ENCODE measurements at places on chromosomes 5 and 9.

DNA sequence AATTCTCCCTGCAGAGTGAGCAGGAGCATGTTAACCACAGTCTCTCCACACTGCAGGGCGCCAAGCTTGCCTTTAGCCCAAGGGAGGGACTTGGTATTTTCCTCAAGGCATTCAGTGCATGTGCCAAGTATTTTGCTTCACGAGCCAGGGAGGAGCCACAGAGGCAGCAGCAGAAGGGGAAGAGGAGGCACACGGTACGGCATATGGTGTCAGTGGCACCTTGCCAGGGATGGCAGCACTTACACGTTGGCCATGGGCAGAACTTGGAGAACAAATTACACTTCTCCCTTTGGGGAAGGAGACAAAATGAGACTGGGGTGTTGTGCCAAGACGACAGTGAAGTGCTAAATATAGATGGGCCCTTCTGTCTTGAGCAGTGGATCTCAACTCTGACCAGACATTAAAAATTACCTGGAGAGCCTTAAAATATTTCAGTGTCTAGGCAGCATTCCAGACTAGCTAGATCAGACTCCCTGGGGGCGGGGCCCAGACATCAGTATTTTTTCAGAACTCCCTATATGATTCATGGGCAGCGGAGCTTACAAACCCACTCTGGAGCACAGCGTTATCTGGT lies 155.8 kb downstream of the DRD1 start:
- peak; percentile 35 for DNase-seq

- DNase-seq = no peak
These were observed 346.0 kb downstream of the KDM4C start for GRCh38 chr9:7103771-7104170.

DNA sequence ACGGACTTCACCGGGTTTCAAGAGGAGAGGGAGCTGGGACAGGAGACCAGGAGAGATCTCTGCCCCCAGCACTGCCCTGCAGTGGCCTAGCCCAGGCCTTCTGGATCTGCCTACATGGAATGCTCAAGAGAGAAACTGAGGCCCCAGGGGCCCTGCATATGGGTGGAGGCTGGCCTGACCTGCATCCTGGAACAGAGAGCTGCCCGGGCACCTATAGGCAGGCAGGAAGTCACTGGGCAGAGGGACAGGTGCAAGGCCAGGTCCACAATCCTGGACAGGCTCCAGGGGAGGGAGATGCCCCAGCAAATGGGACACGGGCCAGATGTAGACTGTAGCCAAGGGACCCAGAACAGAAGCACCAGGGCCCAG lies 98.5 kb upstream of the RUFY1 start:
- no peak for DNase-seq

GRCh38 chr5:55481293-55481855 lies 53.4 kb downstream of the PLPP1 start:
- DNase-seq = peak; percentile 14

- DNase-seq = no peak
These were observed 38.2 kb upstream of the DMXL1 start for GRCh38 chr5:119032656-119033055.

GRCh38 chr9:127567035-127567729 lies 44.9 kb upstream of the STXBP1 start:
- DNase-seq = peak; percentile 66

DNA sequence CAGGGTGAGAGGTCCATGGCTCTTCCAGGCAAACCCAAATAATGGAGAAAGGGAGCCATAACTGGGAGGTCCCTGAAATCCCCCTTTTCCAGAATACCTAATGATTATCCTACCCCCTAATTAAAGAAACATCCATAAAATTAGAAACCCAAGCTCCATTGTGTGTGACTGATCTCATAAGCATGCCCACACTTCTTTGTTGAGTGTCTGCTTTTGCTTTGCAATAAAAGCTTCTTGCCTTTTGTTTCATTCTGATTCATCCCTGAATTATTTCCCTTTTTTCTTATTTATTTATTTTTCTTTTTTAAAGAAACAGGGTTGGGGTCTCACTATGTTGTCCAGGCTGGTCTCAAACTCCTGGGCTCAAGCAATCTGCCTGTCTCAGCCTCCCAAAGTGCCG lies 33.1 kb downstream of the BTF3 start:
- peak; percentile 38 for DNase-seq

DNA sequence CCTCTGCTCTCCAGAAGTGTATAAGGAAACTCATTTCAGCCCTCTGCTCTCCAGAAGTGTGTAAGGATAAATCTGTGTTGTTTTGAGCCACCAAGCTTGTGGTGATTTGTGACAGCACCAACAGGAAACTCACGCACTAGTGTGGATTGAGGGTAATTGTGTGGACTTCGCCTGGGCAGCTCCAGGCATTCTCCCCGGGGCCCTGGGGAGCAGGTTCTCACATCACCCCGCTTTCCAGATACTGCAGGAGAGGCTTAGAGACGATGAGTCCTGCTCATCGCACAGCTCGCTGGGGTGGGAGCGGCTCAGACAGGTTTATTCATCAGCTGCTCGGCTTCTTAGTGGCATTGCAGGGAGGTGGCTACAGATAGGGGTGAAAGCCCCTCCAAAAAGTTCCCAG lies 38.4 kb upstream of the RNF130 start:
- peak; percentile 4 for DNase-seq

- no peak for DNase-seq
These were observed 135.6 kb downstream of the C9orf50 start for GRCh38 chr9:129485145-129485774.

GRCh38 chr5:2417301-2417700 lies 334.2 kb downstream of the IRX2 start:
- no peak for DNase-seq

DNA sequence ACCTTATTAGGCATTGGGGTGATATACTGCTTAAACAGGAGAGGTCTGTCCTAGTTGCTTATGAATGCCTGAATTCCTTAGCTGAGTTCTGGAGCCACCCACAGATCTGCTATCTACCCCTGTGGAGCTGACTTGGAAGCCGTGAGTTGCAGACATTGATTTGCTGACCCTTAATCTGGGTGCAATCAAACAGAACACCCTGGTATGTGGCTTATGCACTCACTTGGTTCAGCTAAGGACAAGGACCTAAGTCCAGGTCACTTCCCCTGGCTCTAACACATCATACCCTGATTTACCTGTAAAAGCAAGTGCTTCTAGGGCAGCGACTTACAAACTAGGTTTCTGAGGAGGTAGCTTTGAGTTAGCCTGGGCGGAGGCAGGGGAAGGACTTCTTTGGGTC lies 41.6 kb upstream of the TLR4 start:
- no peak for DNase-seq

- DNase-seq = no peak
These were observed 1816.1 kb upstream of the C9orf72 start for GRCh38 chr9:29389421-29389820.

DNA sequence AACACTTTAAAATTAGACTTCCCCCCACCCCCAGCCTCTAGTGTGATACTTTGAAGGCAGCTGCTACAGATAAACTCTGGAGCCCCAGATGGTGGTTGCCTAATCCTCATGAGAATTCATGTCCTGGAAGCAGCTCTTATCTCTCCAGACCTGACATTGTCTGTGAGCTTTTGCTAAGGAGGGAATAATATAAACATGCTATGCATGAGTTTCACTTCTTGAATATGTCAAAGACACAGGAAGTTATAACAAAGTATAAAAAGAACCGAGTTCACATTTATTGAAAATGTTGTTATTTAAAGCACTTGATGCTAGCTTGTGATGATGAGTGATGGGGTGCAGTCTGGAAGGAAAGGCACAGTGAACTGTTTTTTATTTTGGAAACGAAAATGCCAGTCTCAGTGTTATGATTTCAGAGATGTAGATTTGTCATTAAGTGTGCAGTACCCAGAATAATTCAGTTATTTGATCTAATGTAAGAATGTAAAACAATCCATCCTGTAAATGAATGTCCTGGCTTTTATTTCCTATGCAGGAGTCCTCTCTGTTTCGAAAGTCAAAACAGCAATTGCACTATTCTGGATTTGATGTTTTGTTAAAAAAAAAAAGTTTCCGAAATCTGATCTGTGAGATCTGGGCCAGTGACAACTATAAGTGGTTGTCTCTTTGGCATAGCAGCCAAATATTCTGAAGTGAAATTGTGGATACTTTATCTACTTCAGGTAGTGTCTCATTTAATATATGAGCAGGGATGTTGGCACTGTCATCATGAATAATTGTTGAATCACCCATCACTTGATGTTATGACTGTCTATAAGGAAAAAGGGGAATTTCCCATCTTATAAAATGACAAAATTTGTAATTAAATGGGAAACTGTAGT lies 77.0 kb downstream of the ZCCHC7 start:
- DNase-seq = no peak

DNA sequence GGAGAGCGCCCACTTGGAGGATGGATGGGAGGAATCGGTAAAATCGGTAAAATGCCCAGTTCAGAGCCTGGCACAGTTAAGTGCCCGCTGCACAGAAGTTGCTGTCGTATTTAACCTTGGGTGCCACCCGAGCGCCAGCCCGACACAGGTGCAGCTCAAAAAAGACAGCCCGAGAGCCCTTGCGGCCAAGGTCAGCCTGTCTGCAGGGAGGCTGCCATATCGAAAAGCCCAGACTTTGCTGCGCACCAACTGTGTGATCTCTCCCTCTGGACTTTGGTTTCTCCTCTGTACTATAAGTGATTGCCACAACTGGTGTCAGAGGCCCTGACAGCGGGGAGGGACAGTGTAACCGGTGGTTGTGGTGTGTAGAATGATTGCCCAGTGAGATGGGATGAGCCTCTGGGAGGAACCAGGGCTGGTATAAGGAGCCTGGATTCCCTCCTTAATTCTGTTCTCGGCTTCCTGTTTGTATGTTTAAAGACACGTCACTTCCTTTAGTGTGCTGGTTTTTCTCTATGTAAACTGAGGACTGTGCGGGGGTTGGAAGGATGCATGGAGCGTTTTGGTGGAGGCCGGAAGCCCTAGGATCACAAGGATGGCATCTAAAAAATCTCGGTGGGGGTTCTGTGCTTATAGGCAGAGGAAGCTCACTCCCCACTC lies 792 bp downstream of the NTMT1 start:
- DNase-seq = peak; percentile 55

GRCh38 chr5:143793249-143793648 lies 18.7 kb upstream of the HMHB1 start:
- DNase-seq = no peak

GRCh38 chr5:171874234-171874633 lies 88.6 kb downstream of the SMIM23 start:
- peak; percentile 39 for DNase-seq

DNA sequence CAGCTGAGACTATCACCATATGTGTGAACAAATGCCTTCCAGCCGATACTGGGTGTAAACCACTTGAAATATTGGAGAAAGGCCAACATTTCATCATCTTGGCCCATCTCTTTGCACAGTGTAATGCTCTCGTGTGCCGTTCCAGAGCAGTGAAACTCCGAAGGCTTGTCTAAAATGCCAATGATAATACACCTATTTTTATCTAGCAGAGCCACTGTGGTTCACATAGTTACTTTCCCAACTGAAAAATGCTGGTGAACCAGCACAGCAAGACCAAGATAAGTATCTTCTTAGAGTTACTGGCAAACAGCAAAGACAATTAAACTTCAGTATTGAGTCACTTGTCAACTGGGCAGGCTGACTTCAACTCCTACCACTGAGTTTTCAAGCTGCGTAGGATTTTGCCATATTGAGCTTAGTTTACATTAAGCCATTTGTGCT lies 379.9 kb upstream of the ACTBL2 start:
- peak; percentile 73 for DNase-seq

DNA sequence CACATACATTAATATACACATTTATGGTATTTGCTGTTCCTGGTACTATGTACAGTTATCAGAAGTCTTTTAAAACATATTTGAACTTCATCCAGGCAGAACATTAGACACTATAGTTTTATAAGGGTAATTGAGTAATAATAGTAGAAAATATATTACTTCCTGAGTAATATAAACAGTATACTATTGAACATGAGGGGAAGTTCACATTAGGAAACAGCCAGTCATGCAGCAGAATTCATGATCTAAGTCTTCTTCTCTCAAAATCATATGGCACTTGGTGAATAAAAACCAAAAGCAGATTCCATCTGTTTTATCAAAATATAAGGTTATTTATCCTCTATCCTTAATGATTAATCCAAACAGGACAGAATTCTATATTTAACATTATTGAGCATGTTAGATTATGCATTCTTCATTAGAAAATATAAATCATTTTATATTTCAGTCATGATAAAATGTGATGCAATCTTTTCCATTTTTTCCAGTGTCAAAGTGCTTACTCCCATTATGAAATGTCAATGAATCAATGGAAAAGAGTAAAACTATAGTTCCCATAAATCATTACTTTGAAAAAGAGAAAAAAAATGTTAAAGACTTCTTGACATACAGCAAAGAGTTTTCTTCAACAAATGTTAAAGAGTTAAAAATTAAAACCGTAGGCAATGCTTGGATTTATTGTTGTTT lies 584.3 kb upstream of the TUSC1 start:
- no peak for DNase-seq

GRCh38 chr9:83280790-83281189 lies 217.8 kb upstream of the RASEF start:
- no peak for DNase-seq

- no peak for DNase-seq
These were observed 30.7 kb upstream of the JADE2 start for GRCh38 chr5:134494780-134495179.

DNA sequence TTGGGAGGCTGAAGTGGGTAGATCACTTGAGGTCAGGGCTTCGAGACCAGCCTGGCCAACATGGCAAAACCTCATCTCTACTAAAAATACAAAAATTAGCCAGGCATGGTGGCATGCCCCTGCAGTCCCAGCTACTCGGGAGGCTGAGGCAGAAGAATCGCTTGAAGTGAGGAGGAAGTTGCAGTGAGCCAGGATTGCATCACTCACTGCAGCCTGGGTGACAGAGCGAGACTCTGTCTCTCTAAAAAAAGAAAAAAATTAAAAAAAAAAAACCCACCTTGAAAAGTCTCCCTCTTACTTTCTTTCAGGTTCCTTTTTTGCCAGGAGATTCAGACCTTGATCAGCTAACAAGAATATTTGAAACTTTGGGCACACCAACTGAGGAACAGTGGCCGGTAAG lies 34.2 kb downstream of the CDK7 start:
- DNase-seq = no peak

DNA sequence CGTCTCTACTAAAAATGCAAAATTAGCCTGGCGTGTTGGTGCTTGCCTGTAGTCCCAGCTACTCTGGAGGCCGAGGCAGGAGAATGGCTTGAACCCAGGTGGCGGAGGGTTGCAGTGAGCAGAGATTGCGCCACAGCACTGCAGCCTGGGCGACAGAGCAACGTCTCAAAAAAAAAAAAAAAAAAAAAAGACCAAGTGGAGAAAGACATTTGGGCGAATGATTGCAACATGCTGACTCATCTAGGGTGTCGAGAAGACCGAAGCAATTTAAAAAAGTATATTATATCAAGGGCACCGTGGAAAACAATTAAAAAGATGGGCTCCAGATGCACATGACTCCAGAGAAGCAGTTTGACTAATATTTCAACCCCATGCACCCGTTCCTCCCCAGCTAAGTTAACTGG lies 9.2 kb downstream of the KLF4 start:
- peak; percentile 73 for DNase-seq

DNA sequence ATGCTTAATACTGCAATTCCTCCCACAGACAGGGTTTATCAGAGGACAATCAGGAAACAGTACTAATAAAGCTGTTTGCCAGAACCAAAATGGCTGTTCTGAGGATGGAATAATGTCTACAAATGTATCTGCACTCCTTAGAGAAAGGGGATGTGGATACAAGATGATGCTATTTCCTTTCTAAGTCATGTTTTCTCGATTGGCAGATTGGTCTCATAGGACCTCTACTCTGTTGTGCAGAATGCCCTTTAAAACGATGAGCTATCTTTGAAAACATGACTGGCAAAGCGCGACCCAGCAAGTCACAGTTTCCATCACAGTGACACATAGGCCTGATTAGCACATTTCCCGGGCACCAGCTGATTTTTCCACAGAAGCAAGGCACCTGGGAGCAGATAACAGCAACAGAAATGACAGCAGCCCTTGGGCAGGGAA lies 54.0 kb downstream of the AOPEP start:
- no peak for DNase-seq

Measured in AG20443 (cell line).